Glutamatergic neuron (in vitro differentiated cells): ENCODE measurements at places on chromosomes 12 and 14. TPM values are rescaled to one million over a fixed set of nuclear protein-coding genes. Genes with fewer than 3 reads are reported as not detected.

Gene KCNJ8
- total RNA-seq, result 0.66 TPM

Gene CIT
- total RNA-seq, result 20.8 TPM

Gene LMNTD1
- 1.1 TPM for total RNA-seq

Gene VRTN
- 0.15 TPM for total RNA-seq

DNA sequence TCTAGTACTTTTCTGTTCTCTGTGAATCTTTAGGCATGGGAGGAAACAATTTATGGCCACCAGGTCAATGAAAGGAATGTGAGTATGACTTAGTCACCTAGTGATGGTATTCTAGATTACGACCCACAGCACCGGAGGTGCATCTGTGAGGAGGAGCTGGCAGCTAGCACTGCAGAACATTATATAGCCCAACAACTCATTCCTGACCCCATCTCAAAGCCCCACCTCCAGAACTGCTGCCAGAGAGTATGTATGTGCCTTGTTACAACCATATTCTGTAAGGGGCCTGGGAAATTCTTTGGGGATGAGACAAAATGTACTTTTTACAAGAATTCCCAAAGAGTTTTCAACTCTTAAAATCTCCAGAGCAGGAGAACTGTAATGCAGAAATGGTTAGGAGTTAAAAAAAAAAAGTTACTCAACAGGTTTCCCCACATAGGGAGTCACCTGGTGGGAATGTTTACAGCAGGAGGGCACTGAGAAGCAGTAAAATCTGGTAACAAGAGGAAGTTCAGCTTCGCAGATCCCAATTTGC lies 34.9 kb upstream of the CERS5 start:
- no peak for DNase-seq

DNA sequence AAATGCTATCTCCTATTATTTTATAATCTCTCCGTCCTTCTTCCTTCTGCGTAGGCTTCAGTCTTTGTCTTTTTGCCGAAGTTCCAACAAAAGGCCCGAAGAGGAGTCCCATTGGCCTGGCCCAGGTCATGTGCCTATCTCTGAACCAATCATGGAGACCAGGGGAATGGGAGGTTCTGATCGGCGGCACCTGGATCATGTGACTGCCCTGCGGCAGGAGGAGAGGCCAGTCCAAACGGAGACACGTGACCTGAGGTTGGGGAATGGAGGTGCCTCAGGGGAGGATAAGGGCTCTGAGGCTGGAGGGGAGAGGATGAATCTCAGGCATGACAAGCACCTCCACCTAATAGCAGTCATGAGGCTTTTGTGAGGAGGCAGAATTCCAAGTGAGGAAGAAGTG lies 86.0 kb downstream of the AACS start:
- no peak for DNase-seq

DNA sequence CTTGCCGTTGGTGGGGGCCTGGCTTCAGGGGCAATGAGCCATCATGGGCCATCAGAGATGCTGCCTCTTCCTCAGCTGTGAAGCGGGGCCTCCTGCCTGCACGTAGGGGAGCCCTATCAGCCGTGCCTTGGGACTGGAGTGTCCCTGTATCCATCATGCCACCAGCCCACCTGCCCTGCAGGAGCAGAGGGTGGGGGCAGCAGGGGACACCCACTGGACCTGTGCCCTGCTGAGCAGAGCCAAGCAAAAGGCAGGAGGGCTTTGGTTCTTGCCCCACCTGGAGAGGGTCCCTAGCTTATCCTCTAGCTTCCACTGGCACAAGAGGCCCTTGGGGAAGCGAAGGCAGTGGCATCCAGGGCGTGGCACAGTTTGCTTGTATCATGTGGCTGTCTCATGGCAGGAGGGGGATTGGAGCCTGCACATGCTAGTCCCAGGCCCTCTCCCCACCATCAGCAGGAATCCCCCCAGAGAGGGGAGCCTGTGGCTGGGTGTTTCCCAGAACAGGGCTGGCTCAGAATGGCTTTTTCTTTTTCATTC lies 10.1 kb downstream of the ADSS1 start:
- DNase-seq, result no peak

- DNase-seq, result no peak
Measured at GRCh38 chr14:99657645-99658155, 12.8 kb downstream of the HHIPL1 start.

DNA sequence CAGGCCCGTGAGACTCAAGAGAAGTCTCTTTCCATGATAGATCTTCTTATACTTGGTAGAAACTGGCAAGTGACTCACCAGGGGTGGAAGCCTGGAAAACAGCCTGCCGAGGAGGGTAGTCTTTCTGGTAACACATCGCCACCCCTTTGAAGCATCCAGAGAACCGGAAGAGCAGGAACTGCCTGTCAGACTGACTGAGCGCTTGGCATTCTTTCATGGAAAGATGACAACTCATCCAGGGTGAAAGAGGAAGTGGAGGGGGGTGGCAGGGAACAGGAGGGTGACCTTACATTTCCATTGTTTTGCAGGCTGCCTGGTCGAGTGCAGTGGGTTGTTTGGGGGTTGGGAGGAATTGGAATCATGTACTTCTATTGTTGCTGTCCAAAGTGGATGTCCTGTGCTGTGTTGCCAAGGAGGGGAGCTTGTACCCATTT lies 34.5 kb downstream of the PRKCH start:
- DNase-seq, result no peak
